Activated CD4-positive, alpha-beta T cell treated with anti-CD3 and anti-CD28 coated beads for 36 hours (primary cell): ENCODE measurements at places on chromosomes 2 and 18.

DNA sequence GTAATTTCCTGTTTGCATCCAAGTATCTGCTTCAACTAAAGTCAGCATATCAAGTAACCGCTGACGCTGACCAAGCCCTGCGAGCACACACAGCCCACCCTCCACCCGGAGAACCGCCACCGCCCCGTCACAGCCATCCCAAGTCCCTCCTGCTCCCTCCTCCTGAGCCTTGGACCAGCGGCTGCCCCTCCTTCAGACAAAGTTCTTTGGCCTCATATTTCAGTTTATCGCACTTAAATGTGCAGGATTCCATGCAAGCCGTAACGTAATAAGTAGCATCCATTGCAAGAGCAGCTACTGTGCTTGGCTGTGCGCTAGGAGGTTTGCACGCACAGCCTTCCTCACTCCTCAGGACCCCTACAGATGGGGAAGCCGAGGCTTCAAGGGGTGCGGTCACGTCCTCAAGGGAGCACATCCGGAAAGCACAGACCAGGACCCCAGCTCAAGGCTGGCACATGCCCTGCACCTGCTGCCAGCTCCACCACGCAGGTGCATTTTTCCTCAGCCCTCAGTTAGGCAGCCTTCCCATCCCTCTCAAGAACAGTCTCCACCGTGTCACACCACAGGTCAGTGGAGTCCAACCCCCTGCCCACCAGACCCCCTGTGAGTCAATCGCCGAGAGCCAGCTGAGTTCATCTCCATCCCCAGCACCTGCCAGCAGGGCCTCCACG lies 17.1 kb downstream of the PXDN start:
- no peak for DNase-seq

DNA sequence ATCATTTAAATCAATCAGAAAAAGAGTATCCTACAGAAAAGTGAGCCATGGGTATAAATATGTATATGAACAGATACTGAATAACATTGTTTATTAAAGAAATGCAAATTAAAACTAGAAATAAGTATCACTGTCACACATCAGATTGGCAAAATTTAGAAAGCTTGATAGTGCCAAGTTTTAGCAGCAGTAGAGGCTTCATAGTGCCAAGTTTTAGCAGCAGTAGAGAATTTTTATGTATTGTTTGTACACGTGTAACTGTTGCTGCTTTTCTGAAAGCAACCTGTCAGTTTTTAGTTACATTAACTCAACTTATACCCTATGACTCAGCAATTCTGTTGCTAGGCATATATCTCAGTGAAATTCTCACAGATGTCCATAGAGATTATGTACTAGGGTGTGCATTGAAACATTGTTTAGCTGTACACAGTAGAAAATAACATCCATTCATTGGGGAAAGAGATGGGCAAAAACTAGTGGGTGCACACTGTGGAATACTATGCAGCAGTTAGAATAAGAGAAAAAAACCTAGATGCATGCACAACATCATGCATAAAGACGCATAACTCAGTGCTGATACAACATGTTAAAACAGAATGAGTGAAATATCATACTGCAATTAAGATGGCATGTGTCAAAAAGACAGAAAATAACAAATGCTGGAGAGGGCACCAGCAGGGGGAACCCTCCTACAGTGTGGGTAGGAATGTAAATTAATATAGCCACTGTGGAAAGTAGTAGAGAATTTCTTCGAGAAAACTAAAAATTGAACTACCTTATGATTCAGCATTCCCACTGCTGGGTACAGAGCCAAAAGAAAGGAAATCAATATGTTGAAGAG lies 294.5 kb upstream of the NT5C1B start:
- peak; percentile 29 for DNase-seq

GRCh38 chr2:30139131-30139870 lies 7.5 kb upstream of the YPEL5 start:
- DNase-seq, result peak; percentile 66

GRCh38 chr2:134124047-134124753 lies 129.7 kb upstream of the MGAT5 start:
- no peak for DNase-seq

GRCh38 chr2:8893474-8893873 lies 56.1 kb upstream of the KIDINS220 start:
- DNase-seq, result no peak

- DNase-seq, result no peak
These were observed 309.2 kb downstream of the NR4A2 start for GRCh38 chr2:156023229-156023869.

GRCh38 chr2:72062336-72062735 lies 85.3 kb downstream of the CYP26B1 start:
- DNase-seq, result no peak

- DNase-seq, result no peak
These were observed 9.2 kb downstream of the DNMT3A start for GRCh38 chr2:25332571-25332970.

- DNase-seq, result no peak
These were observed 105.2 kb downstream of the GALNT14 start for GRCh38 chr2:31033032-31033431.

- DNase-seq, result no peak
These were observed 277.5 kb downstream of the PRKCE start for GRCh38 chr2:45928946-45929345.

DNA sequence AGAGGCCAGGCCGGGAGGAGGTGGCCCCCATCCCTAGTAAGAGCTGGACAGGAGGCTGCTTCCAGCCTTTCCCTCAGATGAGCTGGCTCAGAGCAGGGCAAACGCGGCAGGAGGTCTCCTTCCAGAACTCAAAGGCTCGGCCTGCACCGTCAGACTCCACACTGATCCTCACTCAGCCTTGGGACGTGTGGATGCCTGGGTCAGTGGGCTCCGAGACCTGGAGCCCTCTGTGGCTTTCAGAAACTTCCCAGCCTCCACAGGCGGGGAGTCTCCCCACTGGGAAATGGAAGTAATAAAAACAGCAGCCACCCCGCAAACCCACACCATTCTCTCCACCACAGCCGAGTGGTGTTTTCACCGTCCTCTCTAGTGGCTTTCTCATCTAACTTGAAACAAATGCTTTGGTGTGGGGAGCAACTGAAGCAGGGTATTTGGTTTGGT lies 54.3 kb downstream of the INPP5D start:
- no peak for DNase-seq

DNA sequence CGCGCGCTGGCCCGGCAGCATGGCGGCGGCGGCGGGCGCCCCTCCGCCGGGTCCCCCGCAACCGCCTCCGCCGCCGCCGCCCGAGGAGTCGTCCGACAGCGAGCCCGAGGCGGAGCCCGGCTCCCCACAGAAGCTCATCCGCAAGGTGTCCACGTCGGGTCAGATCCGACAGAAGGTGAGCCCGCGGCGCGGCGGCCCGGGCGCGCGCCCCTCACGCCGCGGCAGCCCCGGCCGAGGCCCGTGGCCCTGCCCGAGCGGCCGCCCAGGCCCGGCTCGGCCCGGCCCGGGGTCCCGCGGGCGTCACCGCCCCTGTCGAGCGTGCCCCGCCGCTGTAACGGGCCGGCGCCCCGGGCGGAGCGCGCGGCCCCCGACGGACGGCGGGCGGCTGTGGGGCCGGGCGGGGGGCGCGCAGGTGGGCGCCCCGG lies 218 bp downstream of the DGKD start:
- DNase-seq, result no peak

- no peak for DNase-seq
These were observed 332.8 kb upstream of the MAP2 start for GRCh38 chr2:209091056-209091455.

GRCh38 chr18:2087877-2088673 lies 483.2 kb downstream of the METTL4 start:
- DNase-seq, result no peak

DNA sequence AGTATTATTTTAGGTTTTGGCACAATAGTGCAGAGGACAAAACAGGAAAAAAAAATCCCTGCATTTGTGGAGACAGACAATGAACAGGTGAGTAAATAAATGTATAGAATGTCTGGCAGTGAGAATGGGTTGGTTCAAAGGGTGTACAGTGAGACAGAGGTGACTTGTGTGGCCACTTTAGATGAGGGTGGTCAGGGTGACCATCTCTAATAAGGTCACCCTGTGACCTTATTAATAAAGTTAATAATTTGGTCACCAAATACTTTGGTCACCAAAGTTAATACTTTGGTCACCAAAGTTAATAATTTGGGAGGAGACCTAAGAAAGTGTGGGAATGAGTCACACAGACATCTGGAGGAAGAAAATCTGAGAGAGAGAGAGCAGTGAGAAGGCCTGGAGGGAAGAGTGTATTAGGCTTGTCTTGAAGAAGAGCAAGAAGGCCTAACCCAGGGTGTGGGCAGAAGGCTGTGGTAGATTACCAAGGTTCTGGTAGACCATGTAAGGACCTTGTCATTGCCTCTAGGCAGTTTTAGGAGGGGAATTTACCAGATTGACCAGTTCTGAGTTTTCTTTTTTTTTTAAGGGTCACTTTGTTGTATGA lies 1368.4 kb upstream of the CELF4 start:
- DNase-seq, result no peak

- no peak for DNase-seq
These were observed 59.3 kb downstream of the PRKRA start for GRCh38 chr2:178391701-178392100.

DNA sequence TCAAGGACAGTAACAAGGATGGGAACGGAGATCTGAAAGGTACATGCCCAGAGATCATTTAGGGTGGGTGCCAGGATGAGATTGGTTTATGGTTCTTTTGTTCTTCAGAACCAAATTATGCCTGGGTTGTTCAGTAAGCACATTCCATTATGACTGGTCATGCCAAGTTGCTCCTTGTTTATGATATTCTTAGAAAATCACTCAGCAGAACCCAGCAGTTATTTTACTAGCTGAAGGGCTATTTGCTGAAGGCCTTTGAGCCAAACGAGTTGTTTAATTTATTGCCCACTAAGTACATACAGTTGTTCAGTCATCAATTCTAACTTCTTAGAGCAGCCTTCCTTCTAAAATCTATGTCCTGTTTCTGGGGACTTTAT lies 635 bp downstream of the SLC3A1 start:
- no peak for DNase-seq

- peak; percentile 70 for DNase-seq
These were observed 12.2 kb downstream of the ARPC2 start for GRCh38 chr2:218229239-218229638.
